Brain pericyte (primary cell): ENCODE measurements at places on chromosomes 12 and 14.

- DNase-seq = no peak
Observed at GRCh38 chr14:95359994-95360826, 40.5 kb upstream of the CLMN start.

- DNase-seq = no peak
Observed at GRCh38 chr12:857611-858010, 91.9 kb downstream of the RAD52 start.

DNA sequence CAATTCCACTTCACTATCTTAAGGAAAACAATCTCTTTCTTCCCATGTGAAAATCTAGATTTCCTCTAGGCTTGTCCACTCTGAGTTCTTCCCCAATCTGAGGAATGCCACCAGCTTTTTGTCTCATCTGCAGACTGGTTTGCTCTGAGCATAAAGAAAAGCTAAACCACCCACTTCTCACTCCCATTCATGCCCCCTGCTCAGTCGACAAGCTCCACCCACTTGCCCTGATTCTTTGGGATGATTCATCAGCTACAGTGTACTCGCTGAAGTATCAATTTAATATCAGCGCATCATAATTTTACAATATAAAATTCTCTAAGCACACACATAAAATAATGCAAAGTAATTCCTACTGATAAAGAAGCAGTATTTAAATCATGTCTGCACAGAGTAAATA lies 209.1 kb downstream of the GRIN2B start:
- no peak for DNase-seq

DNA sequence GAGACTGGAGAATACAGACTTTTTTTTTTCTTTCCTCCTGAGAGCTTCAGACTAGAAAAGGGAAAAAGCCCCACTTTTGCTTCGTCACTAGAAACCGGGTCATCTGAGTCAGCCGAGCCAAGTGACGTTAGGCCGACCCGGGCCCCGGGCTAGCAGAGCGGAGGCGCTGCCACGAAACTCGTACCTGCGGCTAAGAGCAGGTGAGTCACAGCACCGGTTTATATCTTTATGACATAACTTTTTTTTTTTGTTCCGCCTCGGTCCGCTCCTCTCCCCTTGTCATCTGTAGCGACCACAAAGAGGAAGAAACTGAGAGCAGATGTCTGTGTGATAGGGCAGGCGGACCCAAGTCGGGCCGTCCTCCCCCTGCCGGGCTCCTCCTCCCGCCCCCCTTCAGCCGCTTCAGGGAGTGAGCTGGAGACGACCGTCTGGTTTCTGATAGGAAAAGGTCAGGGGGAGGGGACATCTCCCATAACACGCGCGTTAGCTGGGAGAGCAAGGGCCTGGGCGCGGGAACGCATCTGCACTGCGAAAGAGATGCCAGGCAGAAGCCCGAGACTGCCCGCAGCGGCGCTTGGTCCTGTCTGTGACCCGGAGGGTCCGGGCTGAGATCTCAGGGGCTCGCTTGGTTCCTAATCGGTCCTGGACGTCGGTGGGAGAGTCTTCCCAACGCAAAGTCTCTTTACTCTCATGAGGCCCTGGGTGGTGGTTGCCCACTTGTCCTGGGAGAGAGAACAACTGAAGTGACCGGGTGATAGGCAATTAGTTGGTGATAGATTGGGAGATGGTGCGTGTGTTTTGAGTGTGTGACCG lies 586 bp downstream of the TTC6 start:
- DNase-seq = no peak

- no peak for DNase-seq
Observed at GRCh38 chr14:103619057-103619456, 10.0 kb upstream of the KLC1 start.

DNA sequence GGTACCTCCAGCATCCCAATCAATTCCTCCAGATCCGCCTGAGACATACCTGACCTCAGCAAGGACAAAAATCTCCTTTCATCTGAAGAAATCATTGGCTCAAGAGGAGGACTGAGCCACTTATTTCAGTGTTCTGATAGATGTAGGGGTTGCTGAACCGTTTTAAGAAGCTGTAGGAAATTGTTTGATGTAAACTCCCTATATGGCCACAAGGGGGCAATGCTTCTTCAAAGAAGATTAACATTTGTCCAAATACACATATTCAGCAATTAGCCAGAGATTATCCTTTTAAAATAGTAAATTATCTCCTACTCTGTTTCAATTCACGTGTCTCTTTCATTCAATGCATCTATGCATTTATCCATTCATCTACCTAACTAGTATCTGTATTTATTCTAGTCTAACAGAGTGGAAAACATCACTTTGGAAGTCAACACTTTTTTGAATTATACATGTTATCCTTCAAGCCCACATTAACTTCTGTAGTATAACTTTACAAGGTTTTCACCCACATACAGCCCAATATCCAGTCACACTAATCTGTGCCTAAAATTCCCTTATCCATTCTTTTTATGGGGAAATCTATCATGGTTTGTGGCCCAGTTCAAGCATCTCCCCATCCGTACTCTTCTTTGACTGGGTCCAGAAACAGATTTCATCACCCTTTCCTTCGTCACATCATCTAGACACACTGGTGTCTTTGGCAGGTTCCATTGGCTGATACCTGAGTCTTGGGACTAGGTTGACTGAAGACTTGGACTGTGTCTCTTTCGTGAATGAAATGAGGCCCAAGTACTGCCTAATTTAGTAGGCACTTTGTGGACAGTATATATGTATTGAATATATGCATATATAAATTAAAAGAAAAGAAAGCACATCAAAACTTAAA lies 411.0 kb upstream of the OR4E1 start:
- no peak for DNase-seq

DNA sequence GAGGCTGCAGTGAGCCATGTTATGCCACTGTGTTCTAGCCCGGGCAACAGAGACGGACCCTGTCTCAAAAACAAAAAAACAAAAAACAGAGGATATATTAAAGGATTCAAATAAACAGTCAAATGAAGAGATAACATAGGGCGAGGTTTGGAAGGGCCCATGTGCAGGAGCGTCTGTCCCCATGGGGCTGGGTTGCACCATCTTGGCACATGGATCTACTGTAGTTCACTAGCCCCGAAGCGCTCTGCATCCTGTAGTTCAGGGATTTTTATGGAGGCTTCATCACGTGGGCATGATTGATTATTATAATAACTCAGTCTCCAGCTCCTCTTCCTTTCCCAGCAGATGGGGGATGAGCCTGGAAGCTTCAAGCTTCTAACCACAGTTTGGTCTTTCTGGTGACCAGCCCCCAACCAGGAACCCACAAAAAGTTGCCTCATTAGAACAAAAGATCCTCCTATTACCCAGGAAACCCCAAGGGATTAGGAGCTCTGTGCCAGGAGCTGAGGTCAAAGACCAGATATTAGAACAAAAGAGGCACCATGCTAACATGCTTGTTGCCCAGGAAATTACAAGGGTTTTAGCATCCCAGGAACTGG lies 59.9 kb downstream of the HCAR2 start:
- DNase-seq = no peak

- no peak for DNase-seq
Observed at GRCh38 chr14:101715210-101716076, 46.1 kb upstream of the PPP2R5C start.

DNA sequence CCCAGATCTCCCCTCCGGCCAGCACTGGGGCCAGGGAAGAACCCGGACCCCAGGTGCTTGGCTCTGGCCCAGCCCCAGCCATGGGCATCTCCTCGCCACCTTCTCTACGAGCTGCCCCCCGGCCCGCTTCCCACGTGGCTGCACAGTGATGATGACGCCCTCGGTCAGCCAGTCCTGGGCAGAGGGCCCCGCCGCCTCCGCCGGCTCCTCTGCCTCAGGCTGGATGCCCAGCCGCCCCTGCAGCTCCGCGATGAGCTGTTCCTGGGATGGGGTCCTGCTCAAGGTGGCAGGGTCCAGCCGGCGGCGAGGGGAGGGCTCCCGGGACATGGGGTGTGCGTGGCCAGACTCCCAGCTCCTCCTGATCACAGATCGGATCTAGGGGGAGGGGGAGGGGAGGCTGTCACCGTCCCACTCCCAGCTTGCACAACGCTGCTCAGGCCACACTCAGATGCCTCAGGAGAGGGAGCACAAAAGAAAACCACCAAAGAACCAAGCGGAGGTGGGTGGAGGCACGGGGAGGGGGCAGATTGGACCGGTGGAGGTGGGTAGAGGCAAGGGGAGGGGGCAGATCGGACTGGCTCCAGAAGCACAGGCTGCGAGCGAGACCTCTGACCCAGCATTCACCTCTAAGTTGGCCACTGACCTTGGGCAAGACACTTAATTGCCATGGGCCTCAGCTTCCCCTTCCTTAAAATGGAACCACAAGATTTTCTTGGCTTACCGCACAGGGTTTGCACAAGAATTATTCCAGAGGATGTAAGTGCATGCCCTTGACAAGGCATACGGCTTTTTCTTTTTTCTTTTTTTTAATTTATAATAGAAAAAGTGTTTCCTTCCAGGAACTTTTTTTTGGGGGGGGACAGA lies 16.1 kb upstream of the RPLP0 start:
- no peak for DNase-seq

GRCh38 chr12:66901138-66901932 lies 222.5 kb upstream of the GRIP1 start:
- DNase-seq = no peak

GRCh38 chr14:93096691-93097322 lies 18.9 kb downstream of the ITPK1 start:
- DNase-seq = no peak

- no peak for DNase-seq
Observed at GRCh38 chr14:23381871-23382270, 5.0 kb downstream of the CMTM5 start.
